Endothelial cell of umbilical vein (primary cell): ENCODE measurements at places on chromosomes 1 and 21. TPM values are rescaled to one million over a fixed set of nuclear protein-coding genes. Genes with fewer than 3 reads are reported as not detected.
A peak's percentile ranks its signal among the peaks of the same experiment; 100 is the strongest.

- peaks cover 65% of the 10 kb centered on the region for H3K4me1 ChIP-seq
- no peaks in the 10 kb centered on the region for H3K27me3 ChIP-seq
- H3K4me3 ChIP-seq = no peak overlapping the region
- DNase-seq = no peak
These were observed 22.1 kb downstream of the CLIC4 start for GRCh38 chr1:24767351-24767750.

DNA sequence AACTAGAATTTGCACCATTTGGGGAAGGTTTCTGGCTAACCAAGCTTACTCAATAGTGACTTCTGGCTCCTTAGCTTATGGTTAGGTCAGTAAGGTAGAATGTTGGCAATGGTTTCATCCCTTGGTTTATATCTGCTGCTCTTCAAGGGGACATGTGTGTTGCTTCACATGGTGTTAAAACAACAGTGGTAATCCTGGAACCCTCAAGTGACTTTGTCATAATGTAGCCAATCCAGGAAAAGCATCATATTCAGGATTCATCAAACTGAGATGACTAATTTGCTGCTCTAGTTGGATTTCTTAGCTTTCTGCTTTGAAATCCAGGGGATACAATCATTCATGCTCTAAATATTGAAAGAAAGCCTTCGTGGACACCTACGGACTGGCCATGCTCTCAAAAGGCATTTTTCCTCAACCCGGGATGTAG is 108.7 kb downstream of the RGL1 start:
- no peaks in the 10 kb centered on the region for H3K27me3 ChIP-seq
- peak overlapping the region; percentile 25 for H3K27ac ChIP-seq
- peaks cover 14% of the 10 kb centered on the region for H3K36me3 ChIP-seq
- no peak overlapping the region for H3K4me3 ChIP-seq
- DNase-seq = no peak
- peaks cover 32% of the 10 kb centered on the region for H3K4me1 ChIP-seq

LINGO4 gene
- not detected in 2 replicates for total RNA-seq

DNA sequence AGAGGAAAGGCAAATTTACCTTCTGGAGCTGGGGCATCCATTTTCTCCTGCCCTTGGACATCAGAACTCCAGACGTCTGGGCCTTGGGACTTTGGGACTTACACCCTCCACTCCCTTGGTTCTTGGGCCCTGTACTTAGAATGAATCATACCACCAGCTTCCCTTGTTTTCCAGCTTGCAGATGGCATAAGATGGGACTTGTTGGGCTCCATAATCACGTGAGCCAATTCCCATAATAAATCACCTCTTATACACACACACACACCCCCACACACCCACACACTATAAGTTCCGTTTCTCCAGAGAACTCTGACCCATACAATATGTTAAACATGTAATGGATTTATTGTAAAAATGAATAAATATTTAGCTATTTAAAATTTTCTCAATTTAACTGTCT is 185.7 kb downstream of the GIPC2 start:
- H3K4me3 ChIP-seq = no peak overlapping the region
- no peak for DNase-seq
- no peaks in the 10 kb centered on the region for H3K27me3 ChIP-seq
- no peak overlapping the region for H3K27ac ChIP-seq
- no peaks in the 10 kb centered on the region for H3K36me3 ChIP-seq
- no peaks in the 10 kb centered on the region for H3K4me1 ChIP-seq

DNA sequence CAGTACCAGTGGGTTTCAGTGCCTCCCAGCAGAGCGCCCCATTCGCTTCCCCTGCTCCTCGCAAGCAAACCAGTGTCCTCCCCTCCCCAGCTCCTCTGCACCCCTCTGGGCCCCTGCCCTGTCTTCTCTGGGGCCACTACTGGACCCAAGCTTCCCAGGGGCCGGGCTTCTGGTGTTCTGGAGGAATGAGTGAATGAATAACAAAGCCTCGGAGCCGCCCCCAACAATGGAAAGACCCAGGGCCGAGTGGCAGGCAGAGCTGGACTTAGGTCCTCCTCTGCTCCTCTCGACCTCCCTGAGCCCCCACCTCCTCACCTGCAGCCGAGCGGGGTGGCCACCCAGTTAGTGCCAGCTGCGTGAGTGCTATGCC is 37.6 kb downstream of the MATN1 start:
- DNase-seq = no peak
- peaks cover 27% of the 10 kb centered on the region for H3K27me3 ChIP-seq
- H3K27ac ChIP-seq = no peak overlapping the region
- no peaks in the 10 kb centered on the region for H3K36me3 ChIP-seq
- H3K4me3 ChIP-seq = no peak overlapping the region

DNA sequence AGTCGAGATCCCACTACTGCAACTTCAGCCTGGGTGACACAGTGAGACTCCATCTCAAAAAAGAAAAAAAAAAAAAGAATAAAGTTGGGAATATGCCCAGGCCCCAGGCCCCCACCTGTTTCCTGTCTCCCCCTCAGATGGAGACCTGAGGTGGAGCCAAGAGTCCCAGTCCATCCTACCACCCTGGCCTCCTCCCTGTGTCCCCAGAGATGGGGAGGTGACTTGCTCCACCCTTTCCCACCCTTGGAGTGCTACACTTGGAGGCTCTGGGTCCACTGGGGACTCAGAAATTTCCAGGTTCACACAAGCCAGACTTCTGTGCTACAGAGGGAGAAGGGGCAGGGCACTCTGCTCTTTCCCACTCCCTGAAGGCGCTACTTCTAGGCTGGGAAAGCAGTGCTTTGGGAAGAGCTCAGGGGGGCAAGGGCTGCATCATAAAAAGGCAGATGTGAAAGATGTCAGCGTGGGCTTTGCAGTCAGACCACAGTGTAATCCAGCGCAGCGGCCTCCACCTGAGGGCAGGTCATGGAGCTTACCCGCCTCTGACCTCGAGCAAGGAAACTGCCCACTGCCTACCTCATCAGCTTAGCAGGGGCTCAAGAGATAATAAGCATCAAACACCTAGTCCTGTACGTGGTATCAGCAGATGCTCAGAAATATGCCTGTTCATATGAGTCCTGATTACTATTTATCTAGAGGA is 13.4 kb downstream of the TMEM63A start:
- H3K36me3 ChIP-seq = peaks cover 7% of the 10 kb centered on the region
- H3K27me3 ChIP-seq = no peaks in the 10 kb centered on the region
- peaks cover 12% of the 10 kb centered on the region for H3K4me1 ChIP-seq
- H3K4me3 ChIP-seq = no peak overlapping the region

DNA sequence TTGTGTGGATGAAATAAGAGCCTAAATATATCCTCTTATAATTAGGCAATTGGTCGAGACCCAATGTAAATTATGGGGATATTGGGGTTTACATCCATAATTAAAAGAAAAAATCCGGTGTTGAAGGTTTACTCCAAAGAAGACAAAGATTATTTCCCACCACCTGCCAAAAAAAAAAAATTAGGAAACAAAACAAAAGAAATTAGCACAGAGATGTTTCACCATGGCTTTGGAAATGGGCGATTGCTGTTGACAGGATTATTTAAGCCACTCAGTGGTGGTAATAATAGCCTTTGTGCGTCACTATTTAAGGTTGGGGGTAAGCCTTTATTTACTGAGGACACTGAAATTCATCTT is 585 bp upstream of the GLRX2 start:
- peaks cover 15% of the 10 kb centered on the region for H3K4me1 ChIP-seq
- DNase-seq = no peak

S100A12 gene
- total RNA-seq = not detected in 2 replicates

STK40 gene
- 35.2 and 36.8 TPM in 2 replicates for total RNA-seq

GRCh38 chr1:47692196-47692595 is 254.4 kb downstream of the FOXD2 start:
- H3K4me3 ChIP-seq = no peak overlapping the region
- no peak overlapping the region for H3K27ac ChIP-seq
- no peak for DNase-seq

KRTAP11-1 gene
- total RNA-seq = not detected in 2 replicates

- H3K4me1 ChIP-seq = no peaks in the 10 kb centered on the region
- no peaks in the 10 kb centered on the region for H3K27me3 ChIP-seq
- no peak overlapping the region for H3K4me3 ChIP-seq
- DNase-seq = no peak
- peaks cover 15% of the 10 kb centered on the region for H3K36me3 ChIP-seq
These were observed 25.3 kb downstream of the PTP4A2 start for GRCh38 chr1:31912839-31913239.

DNA sequence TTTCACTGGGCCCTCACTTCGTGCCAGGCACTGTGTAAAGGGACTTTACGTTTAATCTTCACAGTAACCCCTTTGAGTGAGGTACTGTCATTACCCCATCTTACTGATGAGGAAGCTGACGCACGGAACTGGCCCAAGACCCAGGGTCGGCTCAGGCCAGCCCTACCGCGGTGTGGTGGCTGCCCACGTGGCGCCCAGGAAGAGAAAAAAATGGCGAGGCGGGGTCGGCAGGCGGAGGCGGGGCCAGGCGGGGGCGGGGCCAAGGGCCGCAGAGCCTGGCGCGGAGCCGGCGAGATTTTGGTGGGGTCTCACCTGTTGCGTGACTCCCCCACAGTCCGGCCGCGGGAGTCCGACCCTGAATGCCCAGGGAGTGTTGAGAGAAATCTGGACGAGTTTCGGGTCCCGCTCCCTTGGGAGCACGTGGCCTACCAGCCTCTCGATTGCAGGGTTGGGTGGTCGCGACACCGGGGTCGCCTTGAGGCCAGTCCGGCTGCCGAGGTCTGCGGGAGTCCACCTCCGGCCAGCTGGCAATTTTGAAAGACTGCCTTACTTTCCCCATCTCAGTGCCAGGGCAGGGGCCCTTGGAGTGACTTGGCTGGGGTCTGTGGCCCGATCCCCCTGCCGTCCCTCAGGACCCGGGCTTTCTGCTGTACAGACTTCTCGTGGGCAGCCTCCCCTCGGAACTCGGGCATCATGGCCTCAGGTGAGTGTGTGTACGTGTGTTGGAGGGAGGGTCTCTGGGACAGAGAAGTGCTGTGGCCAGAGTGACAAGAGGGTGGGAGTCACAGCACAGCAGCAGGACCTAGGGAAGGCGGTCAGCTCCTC is at the start of the genes AMPD2 and GNAT2:
AMPD2 (plus strand) TSS at position 262 of the 825 bp plus-strand sequence. CDS start 1,339 bp downstream, outside the sequence.
GNAT2 (minus strand) TSS at position 41 of the 825 bp plus-strand sequence. CDS start 6,746 bp downstream, outside the sequence.
- H3K27ac ChIP-seq = peak within 1 kb of the TSS; percentile 97
- peaks cover 53% of the 10 kb centered on the region for H3K4me1 ChIP-seq
- DNase-seq = peak; percentile 60
- H3K4me3 ChIP-seq = peak within 1 kb of the TSS; percentile 74
- H3K36me3 ChIP-seq = no peaks in the 10 kb centered on the region
- no peaks in the 10 kb centered on the region for H3K27me3 ChIP-seq

DNA sequence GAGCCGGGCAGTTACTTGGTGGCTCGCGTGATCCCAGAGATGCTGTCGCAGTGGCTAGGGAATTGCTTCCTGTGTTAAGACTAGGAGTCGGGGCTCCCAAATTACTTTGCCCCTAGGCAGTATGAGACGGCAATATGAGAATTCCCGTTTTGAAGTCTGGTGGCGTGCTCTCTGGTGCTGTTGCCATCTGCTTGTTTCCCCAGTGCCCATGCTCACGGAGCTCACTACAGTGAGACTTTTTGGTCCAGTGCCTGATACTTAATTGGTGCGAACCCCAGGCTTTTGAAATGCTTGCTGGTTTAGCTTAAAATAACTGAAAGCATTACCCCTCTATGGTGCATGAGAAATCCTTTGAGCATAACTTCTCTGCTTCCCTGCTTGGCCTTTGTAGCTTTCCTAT is 22.3 kb downstream of the AGT start:
- peaks cover 7% of the 10 kb centered on the region for H3K36me3 ChIP-seq
- DNase-seq = no peak
- no peaks in the 10 kb centered on the region for H3K4me1 ChIP-seq
- H3K4me3 ChIP-seq = no peak overlapping the region
- H3K27ac ChIP-seq = no peak overlapping the region

NBPF12 gene
- 9.1 and 10.7 TPM in 2 replicates for total RNA-seq

AMY1B gene
- not detected in 2 replicates for total RNA-seq

DNA sequence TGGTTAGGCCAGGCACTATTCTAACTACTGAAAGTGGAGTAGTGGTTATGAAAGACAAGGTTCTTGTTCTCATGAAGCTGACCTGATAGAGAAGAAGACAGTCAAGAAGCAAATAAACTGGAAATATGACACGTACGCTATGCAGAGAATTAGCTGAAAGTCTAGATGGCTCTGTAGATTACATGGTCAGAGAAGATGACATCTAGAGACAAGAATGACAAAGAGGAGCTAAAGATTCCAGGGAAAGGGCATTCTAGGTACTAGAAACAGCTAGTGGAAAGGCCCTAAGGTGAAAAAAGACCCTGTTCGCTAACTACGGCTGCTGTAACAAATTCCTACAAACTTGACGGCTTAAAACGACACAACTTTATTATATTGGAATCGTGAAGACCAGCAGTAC is 68.0 kb upstream of the NRIP1 start:
- H3K36me3 ChIP-seq = no peaks in the 10 kb centered on the region
- DNase-seq = no peak
- H3K27ac ChIP-seq = no peak overlapping the region

SLC2A5 gene
- total RNA-seq = not detected in 2 replicates

GRCh38 chr1:12511516-12512468 is 106.2 kb downstream of the DHRS3 start:
- DNase-seq = peak; percentile 13
- H3K36me3 ChIP-seq = peaks cover 5% of the 10 kb centered on the region
- H3K27ac ChIP-seq = no peak overlapping the region
- no peak overlapping the region for H3K4me3 ChIP-seq
- peaks cover 11% of the 10 kb centered on the region for H3K4me1 ChIP-seq

RCOR3 gene
- total RNA-seq = 34.0 and 35.7 TPM in 2 replicates

DNA sequence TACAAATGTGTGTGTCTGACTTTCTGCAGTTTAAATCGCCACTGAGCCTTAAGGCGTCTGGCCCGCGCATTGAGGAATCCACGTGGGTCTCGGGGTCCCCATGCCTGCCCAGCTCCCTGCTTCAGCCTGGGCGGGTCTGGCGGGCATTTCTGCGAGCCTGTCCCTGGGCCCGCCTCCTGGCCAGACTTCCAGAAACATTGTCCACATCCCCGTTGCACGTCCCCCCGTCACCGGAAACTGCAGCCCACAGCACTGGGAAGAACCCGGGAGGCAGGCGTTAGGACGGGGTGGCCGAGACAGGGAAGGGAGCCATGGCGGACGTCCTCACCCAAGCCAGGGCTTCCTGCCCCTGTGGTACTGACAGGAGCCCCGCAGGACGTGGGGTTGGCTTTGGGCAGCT is 113.1 kb upstream of the COL6A1 start:
- H3K27me3 ChIP-seq = no peaks in the 10 kb centered on the region
- no peak overlapping the region for H3K4me3 ChIP-seq
- H3K4me1 ChIP-seq = no peaks in the 10 kb centered on the region
- no peak for DNase-seq
